ENCODE measurements at places on chromosomes 1 and 21. TPM values are rescaled to one million over a fixed set of nuclear protein-coding genes. Genes with fewer than 3 reads are reported as not detected.

DNA sequence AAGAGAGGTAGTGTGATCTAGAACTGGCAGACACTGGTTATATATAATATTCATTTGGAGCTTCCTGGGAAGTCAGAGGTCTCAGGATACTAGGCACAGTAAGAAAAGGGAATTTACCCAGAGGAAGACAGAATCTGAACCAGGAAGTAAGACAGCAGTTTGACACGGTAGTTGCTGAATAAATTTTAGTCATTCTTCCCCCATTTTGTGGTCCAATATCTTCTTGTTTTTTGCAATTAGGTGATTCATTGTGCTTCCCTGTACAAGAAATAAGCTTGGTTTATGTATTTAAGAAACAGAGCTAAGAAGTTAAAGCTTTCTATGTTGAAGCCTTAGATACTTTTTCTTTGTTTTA lies 1.3 kb downstream of the TMEM167B start:
- no peak for DNase-seq

DNA sequence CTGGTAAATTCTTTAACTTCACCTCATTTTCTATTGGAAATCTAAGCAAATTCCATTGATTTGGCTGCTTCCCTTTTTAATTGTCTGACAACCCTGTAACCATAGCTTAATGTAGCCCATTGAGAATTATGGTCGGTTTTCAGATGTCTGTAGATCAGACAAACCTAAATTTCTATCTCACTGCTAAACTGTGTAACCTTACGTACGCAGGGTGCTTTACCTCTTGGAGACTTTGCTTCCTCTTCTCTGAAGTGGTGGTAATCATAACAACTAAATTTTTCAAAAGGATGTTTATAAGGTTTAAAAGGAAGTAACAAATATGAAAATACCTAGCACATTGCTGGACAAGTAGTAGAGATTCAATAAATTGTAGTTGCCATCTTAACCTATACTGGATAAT lies 25.9 kb downstream of the IFNAR1 start:
- DNase-seq: no peak

DNA sequence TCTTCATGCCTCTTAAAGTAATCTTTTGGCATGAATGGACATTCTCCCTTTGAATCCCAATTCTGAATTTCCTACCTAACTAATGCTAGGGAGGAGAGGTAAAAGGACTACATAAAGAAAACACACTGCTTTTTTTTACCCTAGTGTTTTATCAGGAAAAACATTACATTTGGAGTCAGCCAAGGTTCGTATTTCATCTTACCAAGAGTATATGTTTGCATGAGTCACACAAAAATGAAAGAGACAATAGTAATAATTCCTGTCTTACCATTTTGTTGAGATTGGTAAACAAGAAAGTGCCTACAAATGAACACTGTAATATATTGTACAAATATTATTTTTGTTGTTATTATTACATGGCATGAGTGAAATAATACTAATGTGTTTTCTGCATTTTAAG lies 112.9 kb upstream of the WARS2 start:
- no peak for DNase-seq

HES5 gene
- 0.21 TPM for total RNA-seq

USH2A gene
- 0.37 TPM for total RNA-seq

Data from WTC11 (cell line).